ENCODE measurements at places on chromosomes 13 and 19.
A peak's percentile ranks its signal among the peaks of the same experiment; 100 is the strongest.

DNA sequence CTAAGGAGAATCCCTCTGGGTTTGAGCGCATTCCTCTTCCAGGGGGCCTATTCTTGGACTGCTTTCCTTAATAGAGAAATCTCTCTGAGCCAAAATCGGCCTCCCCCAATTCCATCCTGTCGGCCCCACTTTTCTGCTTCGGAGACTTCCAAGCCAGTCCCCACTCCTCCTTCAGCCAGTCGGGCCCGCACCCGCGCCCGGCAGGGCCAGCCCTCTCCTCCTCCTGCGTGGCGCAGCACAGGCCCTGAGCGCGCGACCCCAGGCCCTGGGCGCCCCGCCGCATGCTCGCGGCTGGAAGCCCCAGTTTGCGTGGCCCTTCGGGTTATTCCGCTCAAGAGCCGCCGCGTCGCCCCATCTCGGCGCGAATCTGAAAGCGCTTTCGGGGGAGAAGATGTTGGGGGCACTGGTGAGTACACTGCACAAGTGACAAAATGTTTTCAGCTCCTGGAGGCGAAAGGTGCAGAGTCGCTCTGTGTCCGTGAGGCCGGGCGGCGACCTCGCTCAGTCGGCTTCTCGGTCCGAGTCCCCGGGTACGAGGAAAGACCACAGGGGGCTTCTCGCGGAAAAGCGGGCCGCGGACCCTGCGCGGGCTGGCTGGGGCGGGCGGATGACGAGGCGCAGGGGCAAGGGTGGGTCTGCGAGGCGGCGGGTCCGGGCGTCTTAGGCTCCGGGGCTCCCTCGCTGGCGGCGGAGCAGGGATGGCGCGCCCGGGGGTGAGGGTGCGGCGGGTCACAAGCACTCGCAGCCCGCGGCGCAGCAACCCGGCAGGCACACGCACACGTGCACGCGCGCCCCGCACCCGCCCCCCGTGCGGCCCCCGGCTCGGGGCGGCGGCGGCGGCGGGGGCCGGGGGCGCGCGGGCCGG is at the start of gene IL17D:
IL17D (plus strand) TSS at position 785 of the 865 bp plus-strand sequence. CDS start 303 bp downstream, outside the sequence.
- DNase-seq, result no peak

DNA sequence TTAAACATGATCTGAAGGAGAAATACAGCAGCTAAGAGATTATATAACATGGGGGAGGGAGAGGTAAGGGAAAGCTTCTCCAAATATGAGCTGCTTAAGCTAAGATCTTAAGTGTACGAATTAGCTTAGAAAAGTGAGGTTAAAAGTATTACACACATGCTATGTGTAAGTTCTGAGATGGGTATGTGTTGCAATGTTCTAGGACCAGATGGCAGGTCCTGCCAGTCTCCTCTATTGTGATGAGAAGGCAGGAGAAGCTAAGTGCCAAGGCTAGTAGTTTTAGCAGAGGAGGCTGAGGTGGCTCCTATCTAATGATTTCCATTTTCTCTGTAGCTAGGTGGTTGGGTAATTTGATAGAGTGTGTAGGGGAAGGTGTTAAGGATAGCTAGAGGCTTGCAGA is 57.6 kb downstream of the MICU2 start:
- DNase-seq, result no peak

GRCh38 chr13:46389457-46390451 is 2.7 kb upstream of the RUBCNL start:
- no peak for DNase-seq

- no peak for DNase-seq
Measured at GRCh38 chr13:104975272-104975671, 1560.2 kb downstream of the EFNB2 start.

DNA sequence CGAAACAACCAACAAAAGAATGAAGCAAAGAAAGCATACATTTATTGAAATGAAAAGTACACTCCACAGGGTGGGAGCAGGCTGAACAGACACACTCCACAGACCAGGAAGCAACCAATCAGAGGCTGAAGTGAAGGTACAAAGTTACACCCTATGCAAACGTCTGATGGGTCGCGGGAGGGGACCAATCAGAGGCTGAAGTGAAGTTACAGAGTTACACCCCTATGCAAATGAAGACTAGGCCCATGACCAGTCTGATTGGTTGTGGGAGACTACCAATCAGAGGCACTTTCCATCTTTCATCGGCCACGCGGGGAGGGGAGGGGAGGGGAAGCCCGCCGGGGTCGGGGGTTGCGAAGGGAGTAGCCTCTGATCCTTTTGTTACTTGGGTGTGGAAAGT is 12.4 kb upstream of the FBL start:
- DNase-seq, result no peak

- DNase-seq, result no peak
Measured at GRCh38 chr19:41106177-41106576, 8.1 kb upstream of the CYP2F1 start.

DNA sequence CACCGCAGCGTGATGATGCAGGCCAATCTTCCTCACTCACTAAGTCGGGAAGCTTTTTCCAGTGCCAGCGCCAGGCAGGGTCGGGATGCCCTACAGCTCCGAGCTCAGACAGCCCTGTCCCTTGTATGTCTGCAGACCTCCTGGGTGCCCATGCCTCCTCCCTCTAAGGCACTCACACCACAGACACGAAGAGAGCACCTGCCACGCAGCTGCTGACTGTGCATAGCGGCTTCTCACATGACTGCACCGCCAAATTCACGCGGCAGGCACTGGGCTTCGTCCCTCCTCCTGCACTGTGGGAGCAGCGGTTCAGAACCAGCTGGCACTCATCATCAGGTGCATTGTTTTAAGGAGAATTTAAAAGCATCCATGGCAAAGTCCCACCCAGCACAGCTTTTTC is 88.1 kb downstream of the SLC7A1 start:
- no peak for DNase-seq

DNA sequence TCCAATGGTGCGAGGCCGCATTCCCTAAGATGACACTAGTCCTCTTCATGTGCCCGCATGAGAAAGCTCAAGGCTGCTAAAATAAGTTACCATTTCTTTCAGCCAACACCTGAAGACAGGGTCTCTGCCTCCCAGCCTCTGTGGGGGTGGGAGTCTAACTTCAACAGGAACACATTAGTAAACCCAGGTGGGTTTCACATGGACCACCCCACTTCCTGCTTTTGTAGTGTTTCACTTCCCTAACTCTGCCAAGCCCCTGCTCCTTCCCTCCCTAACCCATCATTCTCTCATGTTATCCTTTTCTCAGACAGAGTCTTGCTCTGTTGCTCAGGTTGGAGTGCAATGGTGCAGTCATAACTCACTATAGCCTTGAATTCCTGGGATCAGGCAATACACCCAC is 783.6 kb downstream of the UQCRFS1 start:
- DNase-seq, result no peak

- no peak for DNase-seq
Measured at GRCh38 chr13:110270507-110270906, 36.5 kb downstream of the COL4A1 start.

DNA sequence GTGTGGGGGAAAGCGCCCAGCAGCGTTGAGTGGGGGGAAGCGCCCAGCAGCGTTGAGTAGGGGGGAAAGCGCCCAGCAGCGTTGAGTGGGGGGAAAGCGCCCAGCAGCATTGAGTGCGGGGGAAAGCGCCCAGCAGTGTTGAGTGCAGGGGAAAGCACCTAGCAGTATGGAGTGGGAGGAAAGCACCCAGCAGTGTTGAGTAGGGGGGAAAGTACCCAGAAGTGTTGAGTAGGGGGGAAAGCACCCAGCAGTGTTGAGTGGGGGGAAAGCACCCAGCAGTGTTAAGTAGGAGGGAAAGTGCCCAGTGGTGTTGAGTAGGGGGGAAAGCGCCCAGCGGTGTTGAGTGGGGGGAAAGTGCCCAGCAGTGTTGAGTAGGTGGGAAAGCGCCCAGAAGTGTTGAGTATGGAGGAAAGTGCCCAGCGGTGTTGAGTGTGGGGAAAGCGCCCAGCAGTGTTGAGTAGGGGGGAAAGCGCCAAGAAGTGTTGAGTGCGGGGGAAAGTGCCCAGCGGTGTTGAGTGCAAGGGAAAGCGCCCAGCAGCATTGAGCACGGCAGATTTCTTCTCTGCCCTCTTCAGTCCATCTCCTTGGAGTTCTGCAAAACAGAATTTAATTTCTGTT is 138.4 kb downstream of the ATP11A start:
- no peak for DNase-seq

DNA sequence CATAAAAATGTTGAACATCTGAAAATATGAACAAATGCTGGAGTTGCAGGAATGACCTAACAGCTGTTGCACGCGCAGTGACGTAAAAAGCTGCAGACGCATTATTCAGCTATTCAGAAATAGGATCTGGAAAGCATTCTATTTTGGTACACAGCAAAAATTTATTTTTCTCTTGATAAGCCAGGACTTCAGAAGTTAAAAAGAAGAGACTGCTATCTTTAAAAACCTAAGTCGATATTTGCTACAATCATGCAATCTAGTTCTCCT is 36.9 kb upstream of the STARD13 start:
- DNase-seq, result peak; percentile 47

DNA sequence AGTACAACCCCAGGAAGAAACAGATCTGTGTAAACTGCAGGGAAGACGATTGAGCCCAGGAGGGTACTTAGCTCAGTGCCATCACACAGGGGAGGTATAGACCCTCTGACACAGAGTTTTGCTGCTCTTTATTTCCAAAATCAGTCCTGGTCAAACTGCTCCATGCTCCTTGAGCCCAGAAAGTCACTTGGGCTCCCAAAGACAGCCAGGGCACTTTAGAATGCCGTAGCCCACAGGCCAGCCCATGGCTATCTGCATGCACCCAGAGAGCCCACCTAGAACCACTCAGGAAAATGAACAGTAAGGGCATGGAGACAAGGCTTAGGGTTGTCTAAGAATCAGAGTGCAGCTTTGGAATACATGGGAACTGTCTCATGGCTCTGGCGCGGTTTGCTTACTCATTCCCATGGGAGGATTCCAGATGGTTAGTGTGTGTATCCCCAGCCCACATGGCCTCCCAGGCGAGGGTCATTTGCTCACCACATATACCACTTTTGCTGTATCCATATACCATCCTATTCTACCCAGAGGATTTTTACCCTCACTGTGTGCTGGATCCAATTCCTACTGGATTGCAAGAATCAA is 14.7 kb upstream of the PDCD5 start:
- DNase-seq, result peak; percentile 5

DNA sequence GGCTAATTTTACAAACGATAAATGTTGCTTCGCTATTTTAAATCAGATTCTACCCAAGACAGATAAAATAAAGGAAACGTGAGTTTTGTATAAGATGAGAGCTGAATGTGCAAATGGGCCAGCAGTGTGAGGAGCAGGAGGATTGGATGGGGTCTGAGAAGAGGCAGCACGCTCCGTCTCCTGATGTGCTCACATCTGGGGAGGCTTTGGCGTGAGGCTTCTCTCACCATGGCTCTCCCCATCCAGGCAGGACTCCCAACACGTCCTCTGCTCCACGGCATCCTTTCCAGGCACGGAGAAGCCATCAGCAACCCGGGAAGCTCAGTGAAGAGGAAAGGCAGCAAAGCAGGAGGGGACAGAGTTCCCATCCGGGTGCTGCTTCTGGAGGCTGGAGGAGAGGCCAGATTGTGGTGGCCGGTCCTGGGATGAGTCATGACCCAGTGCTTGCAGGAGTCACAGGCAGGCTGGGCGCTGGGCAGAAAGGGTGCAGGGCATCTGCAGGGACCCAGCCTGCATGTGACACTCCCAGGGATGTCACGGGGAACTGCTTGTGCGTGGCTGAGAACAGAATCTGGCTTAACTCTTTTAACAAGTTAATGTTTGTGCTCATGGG is 47.5 kb downstream of the ZNF536 start:
- no peak for DNase-seq

DNA sequence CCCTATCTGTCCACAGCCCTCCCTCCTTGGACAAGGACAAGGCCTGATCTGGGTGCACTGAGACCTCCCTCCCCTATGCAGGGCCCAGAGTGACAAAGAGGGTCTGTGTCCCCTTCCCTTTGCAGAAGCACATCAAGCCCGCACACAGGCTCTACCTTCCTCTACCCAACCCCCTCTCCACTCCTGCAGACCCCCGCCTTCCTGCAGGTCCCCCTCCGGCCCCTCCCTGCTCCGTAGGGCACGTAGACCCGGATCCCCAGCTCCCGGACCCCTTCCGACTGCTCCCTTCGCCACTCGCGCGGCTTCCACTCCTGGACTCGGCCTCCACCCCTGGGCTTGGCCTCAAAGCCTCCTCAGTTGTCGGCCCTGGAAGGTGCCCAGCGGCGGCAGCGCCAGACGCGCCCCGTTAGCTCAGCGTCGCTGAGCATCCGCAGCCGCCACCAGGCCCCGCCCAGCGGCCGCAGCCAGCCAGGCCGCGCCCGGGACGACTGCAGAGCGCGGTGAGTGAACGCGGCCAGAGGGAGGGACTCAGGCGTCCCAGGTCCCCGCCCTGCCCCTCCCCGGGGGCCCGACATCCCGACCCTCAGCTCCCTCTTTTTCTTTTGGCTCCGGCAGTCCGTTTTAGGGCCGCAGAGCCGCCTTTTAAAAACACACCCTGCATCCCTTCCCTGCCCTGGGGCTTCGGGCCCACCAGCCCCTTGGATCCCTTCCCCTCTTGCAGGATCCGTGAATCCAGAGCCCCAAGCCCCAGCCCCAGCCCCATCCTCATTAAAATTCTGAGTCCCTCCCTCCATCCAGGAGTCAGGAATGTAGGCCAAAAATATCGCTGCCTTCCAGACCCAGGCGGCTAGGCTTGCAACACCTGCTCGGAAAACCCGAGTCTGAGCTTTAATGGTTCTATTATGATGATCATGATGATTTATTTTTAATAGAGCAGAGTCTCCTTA is 1.5 kb upstream of the MYADM start:
- DNase-seq, result no peak

DNA sequence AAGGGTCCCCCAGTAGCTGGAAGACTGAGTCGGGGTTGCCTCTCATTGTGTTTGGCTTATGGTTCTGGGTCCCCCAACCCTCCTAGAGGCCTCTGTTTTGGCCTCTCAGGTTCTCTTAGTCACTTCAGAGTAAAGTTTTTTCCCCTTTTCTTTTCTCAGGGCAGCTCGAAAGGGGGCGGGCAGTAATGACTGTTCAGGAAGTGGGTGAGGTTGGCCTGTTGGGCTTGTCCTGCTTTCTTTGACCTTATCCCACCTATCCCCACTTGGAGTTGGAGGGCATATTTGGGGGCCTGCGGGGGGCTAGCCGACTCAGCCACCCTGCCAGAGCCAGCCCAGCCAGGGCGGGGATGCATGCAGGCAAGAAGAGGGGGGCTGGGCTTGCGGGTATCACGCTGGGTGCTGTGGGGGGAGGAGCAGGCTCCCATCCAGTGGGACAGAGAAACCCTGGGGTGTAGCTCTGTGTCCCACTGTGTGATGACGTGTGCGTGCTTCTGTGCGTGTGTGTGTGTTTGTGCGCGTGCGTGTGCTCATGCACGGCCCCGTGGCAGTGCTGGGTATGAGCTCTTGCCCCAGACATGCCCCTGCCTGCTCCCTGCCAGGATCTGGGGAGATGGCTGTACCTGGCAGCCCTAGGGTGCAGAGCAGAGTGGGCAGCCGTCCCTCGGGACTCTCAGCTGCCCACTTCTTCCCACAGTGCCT is 1.4 kb downstream of the CIC start:
- no peak for DNase-seq

GRCh38 chr19:17706750-17707181 is 12.5 kb upstream of the MAP1S start:
- DNase-seq, result peak; percentile 4

Data from fibroblast of skin of left quadriceps (primary cell).